ENCODE measurements at places on chromosomes 12 and 14.
A peak's percentile ranks its signal among the peaks of the same experiment; 100 is the strongest.

GRCh38 chr14:39417014-39417413, 15.2 kb downstream of the FBXO33 start:
- DNase-seq, result no peak

GRCh38 chr14:75399843-75400775, 27.7 kb upstream of the JDP2 start:
- no peak for DNase-seq

DNA sequence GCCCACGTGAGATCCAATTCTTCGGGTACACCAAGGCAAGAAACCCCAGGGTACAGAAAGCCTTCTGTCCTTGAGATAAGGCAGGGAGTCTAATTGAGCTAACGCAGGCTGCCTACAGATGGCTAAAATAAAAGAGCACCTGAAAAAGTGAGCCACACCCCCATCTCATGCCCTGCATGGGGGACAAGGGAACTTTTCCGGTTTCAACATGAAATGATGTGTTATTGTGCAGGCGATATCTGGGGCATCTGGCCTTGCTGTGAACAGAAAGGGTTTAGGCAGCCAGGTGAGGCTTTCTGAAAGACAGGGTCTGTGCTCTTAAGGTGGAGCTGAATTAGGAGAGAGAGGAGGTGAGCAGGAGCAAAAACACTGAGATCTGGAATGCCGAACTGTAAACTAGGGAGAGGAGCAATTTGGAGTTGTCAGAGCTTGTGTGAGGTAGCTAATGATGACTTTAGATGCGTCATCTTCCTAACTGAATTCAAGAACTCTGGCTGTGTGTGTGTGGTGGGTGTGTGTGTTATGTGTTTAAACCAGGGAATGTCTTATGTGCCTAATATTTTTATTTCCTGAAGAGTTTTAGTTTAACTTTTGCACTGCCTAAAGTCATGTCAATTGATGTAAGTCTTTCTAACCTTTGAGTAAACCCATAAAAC, 20.1 kb upstream of the LDHB start:
- no peak for DNase-seq

DNA sequence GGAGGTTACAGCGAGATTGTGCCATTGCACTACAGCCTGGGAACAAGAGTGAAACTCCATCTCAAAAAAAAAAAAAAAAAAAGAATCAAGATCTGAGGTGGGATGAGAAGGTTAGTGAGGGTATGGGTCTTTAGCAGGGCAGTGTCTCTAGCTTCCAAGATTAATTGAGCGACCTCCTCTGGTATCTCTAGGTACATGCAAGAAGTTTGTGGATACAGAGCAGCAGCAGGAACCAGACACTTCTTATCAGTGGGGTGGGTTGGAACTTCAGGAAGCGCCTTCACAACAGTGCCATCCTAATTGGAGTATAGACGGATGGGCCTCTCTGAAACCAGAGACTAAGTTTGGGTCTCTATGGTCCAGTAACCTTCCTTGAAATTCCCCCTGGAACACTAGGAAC, 51.9 kb upstream of the CISTR start:
- no peak for DNase-seq

DNA sequence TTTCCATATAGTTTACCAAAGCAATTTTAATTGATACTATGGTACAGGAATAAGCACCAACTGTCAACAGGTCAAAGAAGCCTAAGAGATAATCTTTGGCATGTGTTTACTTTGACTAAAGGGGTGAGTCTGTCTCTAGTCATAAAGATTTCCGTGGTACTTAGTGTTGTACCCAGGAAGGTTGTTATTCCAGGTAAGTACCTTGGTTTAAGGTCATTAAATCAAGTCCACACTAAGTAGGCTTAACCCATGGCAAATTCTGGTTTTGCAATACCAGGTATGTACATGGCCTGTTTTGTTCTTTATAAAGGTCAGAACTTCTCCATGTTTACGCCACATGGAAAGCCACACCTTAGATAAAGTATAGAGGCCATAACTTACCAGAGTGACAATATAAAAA, 10.0 kb downstream of the MAX start:
- no peak for DNase-seq

- DNase-seq, result peak; percentile 83
Observed at GRCh38 chr14:21024585-21025370, at the start of gene NDRG2. Gene NDRG2, minus strand, starts transcription at chr14:21025061. Its CDS starts 1,746 bp downstream, at chr14:21023315.

DNA sequence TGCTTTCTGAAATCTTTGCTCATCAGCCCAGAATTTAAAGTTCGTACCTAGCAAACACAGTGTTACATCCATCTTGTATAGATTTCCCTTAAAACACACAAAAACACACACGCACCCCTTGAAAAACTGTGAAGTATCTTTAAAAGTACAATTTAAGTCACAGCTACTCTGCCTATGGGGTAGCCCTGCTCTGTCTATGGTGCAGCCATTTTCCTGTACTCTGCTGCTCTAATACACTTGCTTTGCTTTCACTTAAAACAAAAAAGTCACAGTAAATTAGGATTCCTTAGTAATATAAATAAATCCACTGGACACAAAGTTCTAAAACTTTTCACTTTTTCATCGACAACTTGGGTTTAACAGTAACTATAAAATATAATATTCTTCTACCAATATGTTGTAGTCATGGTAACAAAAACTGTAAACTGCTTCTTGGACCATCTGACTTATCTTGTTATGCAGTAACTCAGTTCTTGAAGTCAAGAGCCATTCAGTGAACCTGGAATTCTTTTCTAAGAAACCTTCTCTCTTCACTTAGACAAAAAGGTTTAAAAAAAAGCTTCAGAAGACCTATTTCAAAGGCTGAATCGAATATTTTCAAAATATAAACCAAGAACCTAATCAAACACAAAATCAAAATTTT, 63.5 kb downstream of the MED13L start:
- no peak for DNase-seq

DNA sequence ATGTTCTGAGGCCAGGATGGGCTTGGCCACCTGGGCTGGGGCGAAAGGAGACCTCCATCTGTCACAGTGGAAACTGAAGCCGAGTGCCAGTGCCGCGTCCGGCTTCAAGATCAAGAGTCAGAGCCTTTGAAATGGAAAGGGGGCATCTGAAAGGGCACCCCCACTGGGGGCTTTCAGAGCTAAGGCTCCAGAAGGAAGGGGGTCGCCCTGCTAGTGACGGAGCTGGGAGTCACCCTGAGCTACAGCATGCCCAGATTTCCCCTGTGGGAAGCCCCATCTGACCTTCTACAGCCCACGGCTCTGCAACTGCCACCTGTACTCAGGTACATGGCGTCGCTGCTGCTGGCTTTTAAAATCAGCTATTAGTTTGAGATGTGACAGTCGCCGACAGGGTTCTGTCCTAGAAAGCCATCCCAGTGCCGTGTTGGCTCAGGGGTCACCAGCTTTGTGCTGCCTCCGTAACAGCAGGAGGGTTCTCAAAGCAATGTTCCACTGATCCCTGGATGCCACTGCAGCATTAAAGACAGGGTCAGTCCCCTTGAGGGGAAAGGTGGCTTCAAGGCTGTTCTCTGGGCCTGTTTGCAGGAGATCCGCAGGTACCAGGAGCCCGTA, 31.5 kb downstream of the CCNK start:
- no peak for DNase-seq

DNA sequence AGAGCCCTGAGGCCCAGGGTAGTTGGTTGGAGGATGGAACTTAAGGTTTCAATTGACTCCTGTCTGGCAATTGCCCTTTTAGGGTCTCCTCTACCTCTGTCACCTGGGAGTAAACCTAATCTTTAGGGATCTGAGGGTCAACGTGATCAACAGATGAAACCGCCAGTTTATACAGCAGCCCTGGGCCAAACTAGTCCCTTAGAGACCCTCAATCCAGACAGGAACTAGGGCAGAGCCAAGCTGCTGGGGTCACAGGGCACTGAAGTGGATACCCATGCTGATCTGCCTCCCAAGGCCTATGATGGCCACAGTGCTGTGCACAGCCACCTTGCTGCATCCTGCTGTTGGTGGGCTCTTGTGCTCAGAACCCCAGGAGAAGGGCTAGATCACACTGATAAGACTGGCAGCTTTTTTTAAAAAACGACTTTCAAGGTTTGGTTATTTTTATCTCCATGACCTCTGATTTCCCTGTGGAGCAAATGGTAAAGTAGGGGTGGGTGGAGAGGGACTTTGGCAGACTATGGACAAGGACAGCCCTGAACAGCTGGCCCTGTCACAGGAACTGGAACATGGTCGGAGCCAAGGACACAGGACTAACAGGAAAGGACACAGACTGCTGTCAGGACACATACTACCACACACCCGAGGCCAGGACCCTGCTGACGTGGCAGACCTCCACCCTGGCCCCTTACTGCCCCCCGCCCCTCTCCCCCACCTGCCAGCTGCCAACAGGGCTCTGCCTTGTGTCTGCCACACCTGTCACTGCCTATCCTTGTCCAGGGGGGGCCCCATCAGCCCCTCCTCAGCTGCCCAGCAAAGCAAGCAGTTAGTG, 474 bp downstream of the FITM1 start:
- no peak for DNase-seq

- no peak for DNase-seq
Observed at GRCh38 chr12:121649819-121650353, 19.6 kb downstream of the MORN3 start.

GRCh38 chr12:117718559-117718958, 250.2 kb downstream of the KSR2 start:
- no peak for DNase-seq

GRCh38 chr12:89494411-89495231, 30.0 kb downstream of the GALNT4 start:
- peak; percentile 25 for DNase-seq

- DNase-seq, result no peak
Observed at GRCh38 chr12:49930515-49931288, 19.8 kb upstream of the AQP2 start.

DNA sequence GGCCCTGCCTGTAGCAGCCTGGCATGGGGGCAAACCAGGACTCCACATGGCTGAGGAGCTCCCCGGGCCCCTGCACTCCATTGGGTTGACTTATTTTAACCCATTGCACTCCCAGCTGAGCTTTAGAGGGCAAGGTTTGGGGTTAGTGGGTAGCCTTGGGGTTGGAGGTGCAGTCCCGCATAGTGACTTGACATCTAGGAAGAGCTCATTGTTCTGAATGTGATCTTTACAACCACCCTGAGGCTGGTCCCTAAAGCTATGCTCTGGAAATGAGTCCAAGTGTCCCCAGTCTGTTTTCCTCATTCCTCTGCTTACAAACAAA, 36.4 kb downstream of the NFKBIA start:
- no peak for DNase-seq

GRCh38 chr12:115160271-115161128, 476.5 kb upstream of the TBX3 start:
- no peak for DNase-seq

DNA sequence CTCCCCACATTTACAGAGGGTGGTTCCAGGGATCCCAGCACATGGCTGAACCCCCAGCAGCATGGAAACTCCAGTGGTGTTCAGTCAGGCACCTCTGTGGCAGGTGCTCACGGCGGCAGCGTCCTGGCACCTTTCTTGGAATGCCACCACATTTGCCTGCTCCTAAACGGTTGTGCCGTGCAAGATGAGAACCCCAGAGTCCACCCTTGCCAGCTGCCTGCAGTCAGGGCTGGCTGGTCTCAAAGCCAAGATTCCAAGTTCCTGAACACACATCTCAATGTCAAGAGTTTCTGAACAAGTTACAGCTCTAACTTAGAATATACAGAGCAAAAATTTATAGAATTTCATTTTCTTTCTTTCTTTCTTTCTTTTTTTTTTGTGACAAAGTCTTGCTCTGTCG, 38.7 kb downstream of the DDX51 start:
- DNase-seq, result no peak

DNA sequence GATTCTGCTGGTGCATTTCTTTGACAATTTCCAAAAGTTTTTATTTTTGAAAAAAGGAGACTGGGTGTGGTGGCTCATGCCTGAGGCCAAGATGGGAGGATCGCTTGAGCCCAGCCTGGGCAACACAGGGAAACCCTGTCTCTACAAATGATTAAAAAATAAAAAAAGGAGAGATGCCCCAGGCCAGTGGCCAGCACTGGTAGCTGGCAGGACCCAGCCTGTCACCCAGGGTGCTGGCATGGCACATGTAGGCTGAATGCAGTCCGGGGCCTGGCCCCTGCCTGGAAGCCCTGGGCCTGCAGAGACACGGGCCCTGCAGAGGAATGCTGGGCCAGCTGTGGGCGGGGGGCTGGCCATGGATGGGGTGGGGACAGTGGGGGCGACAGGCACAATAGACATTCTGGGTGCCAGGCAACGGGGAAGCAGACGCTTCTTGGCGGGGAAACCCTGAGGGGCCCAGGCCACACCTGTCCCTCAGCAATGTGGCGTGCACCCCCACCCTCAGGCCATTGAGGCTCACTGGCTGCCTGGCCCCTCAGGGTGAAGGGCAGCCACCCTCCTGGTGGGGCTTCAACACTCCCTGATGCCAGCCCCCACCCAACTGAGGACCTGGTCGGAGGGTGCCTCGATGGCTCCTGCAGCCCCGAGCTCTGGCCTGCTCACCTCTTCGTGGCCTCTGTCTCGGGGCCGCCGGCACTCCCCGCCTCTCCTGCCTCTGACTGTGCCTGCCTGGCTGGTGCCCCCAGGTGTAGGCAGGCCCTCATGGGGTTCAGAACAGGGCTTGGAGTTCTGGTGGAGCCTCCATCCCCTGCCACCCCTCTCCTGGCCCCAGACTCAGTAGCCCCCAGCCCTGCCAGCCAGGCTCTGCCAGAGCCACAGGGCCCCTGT, 12.1 kb downstream of the TRMT61A start:
- DNase-seq, result no peak

- DNase-seq, result no peak
Observed at GRCh38 chr12:117225179-117225578, 34.9 kb upstream of the FBXO21 start.

DNA sequence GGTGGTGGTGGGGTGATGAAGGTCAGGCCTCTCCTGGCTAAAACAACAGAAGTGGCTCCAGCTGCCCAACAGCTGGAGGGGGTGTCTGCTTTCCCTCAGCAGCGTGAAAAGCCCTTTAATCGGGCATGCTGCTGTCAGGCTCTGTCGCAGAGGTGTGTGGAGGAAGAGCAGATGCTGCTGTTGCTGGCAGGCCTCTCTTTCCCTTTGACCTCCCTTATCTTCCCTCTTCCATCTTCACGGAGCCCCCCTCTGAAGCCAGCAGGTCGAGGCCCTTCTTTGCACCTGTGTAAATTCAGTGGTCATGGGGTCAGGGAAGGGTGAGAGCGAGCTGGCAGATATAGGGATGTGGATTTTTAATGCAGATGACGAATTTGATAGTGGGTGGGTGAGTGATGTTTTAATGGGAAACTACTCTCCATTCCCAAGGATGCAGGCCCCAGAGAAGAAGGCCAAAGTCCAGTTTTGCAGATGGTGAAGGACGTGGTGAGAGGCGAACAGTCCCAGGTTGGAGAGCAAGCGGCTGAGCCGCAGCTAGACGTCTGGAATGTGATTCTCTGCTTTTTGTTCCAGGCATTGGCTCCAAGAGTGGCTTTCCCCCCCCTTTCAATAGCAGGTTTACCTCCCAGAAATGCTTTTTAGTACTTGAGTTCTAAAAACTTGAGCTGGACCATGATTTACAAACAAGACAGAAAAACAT, 64.0 kb downstream of the SMOC1 start:
- DNase-seq, result no peak
